NCI-H2029 treated with DMSO at 0.1 percent for 48 hours (cell line): ENCODE measurements at places on chromosomes 16 and 17.

DNA sequence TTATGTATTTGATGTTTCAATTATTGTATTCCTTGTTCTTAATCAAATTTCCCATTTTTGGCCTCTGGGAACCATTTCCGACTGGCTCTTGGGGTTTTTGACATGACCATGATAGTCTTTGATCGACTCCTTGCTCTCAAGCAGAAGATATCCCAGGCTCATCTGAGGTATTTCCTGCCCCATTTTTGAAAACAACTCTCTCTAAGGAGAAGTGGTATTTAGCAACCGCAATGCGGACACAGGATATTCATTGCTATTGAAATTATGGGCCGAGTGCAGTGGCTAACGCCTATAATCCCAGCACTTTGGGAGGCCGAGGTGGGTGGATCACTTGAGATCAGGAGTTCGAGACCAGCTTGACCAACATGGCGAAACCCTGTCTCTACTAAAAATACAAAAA is 5.5 kb downstream of the TANGO6 start:
- no peak for DNase-seq

- DNase-seq: no peak
These were observed 152.6 kb downstream of the CYB561 start for GRCh38 chr17:63293323-63294075.

DNA sequence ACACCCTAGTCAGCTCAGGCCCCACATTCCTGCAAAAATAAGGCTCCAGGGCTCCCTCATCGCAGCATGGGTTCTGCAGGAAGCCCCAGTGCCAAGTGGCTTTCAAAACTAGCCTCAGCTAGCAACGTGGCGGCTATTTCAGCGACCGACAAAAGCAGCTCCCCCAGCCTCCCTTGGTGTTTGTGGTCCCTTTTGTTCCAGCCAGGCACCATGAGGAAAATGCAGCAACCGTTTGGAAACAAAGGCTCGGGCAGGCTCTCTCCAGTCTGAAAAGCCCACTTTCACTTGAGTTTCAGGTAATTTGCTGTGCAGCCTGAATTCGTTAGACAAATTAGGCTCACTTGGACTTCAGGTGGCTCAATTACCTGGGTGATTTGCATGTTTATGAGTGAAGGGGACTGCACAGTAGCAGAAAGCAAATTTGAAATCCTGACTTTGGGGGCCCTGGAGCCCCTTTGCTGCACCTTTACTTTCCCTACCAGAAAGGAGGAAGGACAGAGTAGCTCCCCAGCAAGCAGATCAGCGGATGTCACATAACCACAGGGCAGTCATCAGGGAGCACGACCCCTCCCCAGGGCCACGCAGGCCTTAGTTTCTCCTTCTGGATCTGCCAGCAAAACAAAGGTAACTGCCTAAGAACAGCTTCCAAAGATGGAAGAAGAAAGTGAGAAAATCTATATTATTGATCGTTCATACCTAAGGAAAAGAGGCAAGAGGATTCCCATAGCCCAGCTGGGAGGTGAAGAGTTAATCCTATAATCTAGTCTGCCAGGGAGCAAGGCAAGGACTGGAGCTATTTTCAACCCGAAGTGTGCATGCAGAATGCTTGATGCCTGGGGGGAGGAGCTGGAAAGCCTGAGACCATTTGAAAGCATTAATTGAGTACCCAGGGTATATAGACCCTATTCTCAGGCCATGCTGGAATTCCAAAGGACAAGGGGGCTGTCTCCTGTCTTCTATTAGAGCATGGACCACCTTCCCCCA is 143.1 kb upstream of the SDK2 start:
- no peak for DNase-seq

DNA sequence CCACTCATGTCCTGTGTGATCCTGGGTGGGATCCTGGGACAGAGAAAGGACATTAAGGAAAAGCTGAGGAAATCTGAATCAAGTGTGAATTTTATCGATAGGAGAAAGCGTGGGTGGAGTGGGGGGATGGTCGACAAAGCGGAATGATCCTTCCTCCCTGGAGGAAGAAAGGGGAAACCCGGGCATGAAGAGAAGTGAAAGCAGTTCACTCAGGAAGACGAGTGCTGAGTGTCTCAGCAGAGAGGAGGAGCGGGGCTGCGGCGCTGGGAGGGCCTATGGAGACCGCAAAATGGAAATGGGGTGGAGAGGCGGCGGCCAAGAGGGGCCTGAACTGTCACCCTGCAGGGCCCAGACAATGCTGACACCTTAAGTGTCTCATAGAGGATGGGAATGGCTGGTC is 8.7 kb downstream of the ZDHHC7 start:
- DNase-seq: no peak

DNA sequence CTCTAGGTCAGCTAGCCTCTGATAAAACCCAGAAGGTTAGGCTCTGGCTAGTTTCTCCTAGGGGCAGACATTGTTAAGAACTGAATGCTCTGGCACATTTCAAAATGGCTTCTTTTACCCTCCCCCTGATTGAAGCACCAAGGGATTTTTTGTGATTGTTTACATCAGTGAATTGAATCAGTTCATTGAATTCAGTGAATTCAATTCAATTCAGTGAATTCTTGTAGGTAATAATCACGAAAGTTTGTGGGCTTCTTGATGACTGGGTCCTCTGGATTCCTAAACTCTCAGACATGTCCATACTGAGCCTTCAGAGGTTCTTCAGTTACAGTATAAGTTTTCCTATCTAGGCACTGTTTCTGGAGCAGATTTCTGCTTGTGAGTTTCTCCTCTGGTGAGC is 135.2 kb upstream of the ELAC2 start:
- no peak for DNase-seq

DNA sequence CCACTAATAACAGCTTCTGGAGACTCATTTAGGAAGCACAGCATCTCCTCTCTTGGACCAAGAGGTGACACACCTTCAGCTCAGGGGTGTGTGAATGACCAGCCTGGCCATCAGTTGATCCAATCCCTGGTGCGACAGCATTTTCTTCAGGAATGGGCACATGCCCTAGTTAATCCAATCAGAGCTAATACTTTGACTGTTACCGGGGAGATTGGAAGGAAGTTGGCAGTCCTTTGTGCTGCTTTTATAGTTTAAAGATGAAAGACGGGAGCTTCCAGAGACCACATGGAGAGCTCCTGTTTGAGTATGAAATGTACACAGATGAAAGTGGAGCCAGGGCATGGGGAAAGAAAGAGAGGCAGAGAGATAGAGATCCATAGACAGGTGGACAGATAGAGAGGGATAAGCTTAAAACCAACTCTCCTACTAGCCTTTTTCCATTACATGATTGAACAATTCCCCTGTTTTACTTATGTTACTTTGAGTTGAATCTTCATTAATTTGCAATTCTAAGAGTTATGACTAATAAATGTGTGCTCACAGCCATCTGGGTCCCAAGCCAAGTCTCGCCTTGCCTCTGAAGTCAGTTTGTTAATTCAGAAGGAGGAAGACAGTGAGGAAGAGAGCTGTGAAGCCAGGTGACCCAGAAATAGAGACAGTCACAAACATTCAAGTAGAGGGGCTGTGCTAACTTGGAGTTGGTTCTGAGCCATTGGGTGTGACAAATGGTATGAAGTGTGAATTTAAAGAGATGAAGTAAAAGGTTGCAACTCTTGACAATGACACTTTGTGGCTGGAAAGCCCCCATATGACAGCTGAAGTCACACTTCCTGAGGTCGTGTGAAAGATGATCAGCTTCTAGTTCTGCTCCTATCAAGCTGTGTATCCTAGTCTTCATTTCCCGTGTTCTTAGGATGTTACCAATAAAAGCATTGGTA is 120.0 kb upstream of the GOT2 start:
- no peak for DNase-seq
